Panc1 (cell line): ENCODE measurements at places on chromosomes 1 and 21.

DNA sequence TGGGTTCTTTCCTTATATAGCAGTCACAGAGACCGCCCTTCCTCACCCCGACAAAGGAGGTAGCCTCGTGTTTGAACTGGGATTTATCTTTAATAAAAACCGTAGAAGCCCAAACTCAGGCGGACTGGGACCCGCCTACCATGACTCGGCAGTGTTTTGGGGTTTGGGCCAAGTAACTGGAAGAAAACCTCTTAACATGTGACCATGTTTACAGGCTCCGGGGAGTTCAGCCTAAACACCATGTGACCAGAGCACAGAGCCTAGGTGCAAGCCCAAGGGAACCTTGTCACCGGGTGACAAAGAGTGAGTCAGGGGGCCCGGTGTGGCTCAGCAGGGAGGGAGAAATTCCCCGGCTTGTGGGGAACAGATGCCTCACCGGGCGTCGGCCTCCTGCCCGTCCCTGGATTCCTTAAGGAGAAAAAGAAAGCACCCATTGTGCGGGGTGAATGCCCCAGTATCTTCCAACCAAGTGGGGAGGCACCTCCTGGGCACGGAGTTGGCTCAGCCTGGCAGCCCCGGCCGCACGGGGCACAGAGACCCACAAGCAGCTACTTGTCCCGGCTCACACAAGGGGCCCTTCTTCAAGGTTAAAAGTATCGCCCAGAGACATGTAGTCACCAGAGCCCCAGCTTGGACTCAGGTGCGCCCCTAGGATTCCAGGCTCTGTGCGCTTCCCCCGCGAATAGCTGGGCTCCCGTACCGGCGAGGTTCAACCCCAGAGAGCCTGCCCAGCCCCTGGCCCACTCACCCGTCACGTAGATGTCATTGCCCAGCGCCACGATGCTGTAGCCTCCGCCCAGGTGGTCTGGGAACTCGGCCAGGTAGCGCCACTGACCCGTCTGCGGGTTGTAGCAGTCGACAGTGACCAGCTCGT, 1.4 kb downstream of the KLHL21 start:
- H3K36me3 ChIP-seq, result no peaks in the 10 kb centered on the region; the same call in 1 of the 2 replicates
- peak overlapping the region; percentile 96 for H3K4me3 ChIP-seq
- H3K27me3 ChIP-seq, result no peaks in the 10 kb centered on the region
- H3K27ac ChIP-seq, result peak overlapping the region; percentile 90
- peaks cover 27% of the 10 kb centered on the region for H3K4me1 ChIP-seq

GRCh38 chr1:15343729-15344128, 66.0 kb upstream of the EFHD2 start:
- no peak for DNase-seq
- no peaks in the 10 kb centered on the region for H3K27me3 ChIP-seq
- H3K27ac ChIP-seq, result peak overlapping the region; percentile 20; the same call in 1 of the 2 replicates

- H3K27me3 ChIP-seq, result no peaks in the 10 kb centered on the region
- H3K4me3 ChIP-seq, result no peak overlapping the region
- no peaks in the 10 kb centered on the region for H3K36me3 ChIP-seq
- H3K27ac ChIP-seq, result no peak overlapping the region
- no peaks in the 10 kb centered on the region for H3K4me1 ChIP-seq
Measured at GRCh38 chr1:198101716-198102453, 54.9 kb upstream of the NEK7 start.

DNA sequence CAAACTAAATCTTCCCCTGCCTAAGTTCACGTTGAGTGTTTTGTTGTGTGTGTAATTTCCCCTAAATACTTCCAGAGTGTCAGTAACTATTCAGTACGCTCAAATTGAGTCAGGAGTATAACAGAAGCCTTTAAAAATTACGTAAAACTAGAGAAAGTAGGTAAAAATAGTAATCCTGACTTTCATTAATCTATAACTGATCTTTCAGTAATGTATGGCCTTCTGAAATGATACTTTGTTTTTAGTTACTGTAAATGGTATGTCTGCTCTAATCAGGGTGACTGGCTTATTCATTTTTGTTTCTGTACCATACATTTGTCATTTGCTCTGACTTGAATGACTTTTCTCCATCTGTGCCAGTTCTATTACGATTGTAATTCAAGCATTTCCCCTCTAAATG, 29.4 kb downstream of the MIER1 start:
- H3K27me3 ChIP-seq, result no peaks in the 10 kb centered on the region
- no peak overlapping the region for H3K27ac ChIP-seq
- peaks cover 20% of the 10 kb centered on the region; the same call in 1 of the 2 replicates for H3K36me3 ChIP-seq
- no peak overlapping the region for H3K4me3 ChIP-seq
- no peaks in the 10 kb centered on the region for H3K4me1 ChIP-seq

DNA sequence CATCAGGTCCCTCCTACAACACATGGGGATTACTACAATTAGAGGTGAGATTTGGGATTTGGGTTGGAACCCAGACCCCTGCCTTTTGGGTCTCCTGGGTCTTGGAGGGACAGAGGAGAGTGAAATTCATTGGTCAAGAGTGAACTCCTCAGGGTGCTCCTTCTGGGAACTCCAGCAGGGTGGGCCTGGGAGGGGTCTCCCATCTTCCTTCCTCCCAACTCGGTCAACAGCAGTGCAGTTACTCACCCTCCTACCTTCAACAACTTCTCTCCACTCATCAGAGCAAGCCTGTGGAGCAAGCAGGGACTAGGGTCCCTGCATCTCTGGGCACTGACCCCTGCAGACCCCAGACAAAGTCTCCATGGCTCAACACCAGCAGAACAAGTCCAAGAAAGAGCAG, 89.3 kb upstream of the TMPRSS2 start:
- H3K27me3 ChIP-seq, result no peaks in the 10 kb centered on the region
- H3K4me1 ChIP-seq, result peaks cover 11% of the 10 kb centered on the region
- no peak overlapping the region for H3K4me3 ChIP-seq
- peak overlapping the region; percentile 51; the same call in 1 of the 2 replicates for H3K27ac ChIP-seq

- H3K36me3 ChIP-seq, result no peaks in the 10 kb centered on the region; the same call in 1 of the 2 replicates
- H3K4me1 ChIP-seq, result peaks cover 42% of the 10 kb centered on the region
- no peak for DNase-seq
Measured at GRCh38 chr1:63799820-63800219, 26.0 kb downstream of the ROR1 start.

GRCh38 chr1:156860628-156861423, at the start of gene NTRK1:
NTRK1 (plus strand) TSS chr1:156860865; CDS start chr1:156860935, 70 bp downstream.
- peaks cover 13% of the 10 kb centered on the region for H3K4me1 ChIP-seq
- peak within 1 kb of the TSS; percentile 39 for H3K4me3 ChIP-seq
- H3K27me3 ChIP-seq, result no peaks in the 10 kb centered on the region; the same call in 1 of the 2 replicates
- no peaks in the 10 kb centered on the region for H3K36me3 ChIP-seq
- H3K27ac ChIP-seq, result no peak within 1 kb of the TSS

- no peaks in the 10 kb centered on the region for H3K27me3 ChIP-seq
- H3K4me3 ChIP-seq, result peak overlapping the region; percentile 46
- DNase-seq, result no peak
- peaks cover 21% of the 10 kb centered on the region for H3K36me3 ChIP-seq
- H3K4me1 ChIP-seq, result peaks cover 35% of the 10 kb centered on the region
Measured at GRCh38 chr1:212040629-212041412, 5.3 kb downstream of the DTL start.

GRCh38 chr21:38863843-38864363, 58.2 kb downstream of the ETS2 start:
- H3K4me1 ChIP-seq, result no peaks in the 10 kb centered on the region
- no peak overlapping the region for H3K27ac ChIP-seq
- H3K4me3 ChIP-seq, result no peak overlapping the region
- H3K27me3 ChIP-seq, result no peaks in the 10 kb centered on the region

DNA sequence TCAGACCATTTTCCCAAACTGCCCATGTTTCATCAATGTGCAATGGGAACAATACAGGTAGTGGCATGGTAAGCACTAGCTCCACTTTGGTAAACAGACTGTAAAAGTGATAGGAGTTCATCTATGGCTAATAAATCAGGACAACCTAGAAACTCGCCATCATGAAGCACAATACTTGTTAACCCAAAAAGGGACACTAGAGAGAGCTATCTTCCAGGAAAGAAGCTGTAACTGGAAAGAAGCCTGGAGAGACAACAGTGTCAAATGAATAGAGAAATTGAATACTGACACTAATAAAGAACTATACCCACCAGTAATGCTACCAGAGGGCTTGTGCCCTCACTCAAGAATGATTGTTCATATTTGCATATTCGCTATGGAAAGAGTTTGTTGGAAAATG, 164.7 kb upstream of the RGS18 start:
- H3K36me3 ChIP-seq, result no peaks in the 10 kb centered on the region
- no peaks in the 10 kb centered on the region for H3K27me3 ChIP-seq

DNA sequence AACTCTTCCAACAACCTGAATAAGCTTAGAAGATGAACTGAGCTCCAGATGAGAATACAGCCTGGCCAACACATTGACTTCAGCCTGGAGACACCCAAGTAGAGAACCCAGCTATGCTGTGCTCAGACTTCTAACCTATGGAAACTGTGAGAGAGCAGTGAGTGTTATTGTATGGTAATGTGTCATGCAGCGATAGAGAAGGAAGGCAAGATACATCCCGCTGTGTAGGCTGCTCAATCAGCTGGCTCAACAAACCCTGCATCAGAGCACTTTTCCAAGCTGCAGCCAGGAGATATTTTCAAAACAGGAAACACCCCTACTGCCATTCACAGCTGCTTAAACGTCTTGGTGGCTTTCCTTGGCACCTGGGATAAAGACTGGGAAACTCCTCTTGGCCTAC, 321.3 kb downstream of the SIPA1L2 start:
- H3K27me3 ChIP-seq, result no peaks in the 10 kb centered on the region
- H3K4me3 ChIP-seq, result no peak overlapping the region
- H3K36me3 ChIP-seq, result no peaks in the 10 kb centered on the region
